GM06990 (cell line): ENCODE measurements at places on chromosomes 16 and 17.

DNA sequence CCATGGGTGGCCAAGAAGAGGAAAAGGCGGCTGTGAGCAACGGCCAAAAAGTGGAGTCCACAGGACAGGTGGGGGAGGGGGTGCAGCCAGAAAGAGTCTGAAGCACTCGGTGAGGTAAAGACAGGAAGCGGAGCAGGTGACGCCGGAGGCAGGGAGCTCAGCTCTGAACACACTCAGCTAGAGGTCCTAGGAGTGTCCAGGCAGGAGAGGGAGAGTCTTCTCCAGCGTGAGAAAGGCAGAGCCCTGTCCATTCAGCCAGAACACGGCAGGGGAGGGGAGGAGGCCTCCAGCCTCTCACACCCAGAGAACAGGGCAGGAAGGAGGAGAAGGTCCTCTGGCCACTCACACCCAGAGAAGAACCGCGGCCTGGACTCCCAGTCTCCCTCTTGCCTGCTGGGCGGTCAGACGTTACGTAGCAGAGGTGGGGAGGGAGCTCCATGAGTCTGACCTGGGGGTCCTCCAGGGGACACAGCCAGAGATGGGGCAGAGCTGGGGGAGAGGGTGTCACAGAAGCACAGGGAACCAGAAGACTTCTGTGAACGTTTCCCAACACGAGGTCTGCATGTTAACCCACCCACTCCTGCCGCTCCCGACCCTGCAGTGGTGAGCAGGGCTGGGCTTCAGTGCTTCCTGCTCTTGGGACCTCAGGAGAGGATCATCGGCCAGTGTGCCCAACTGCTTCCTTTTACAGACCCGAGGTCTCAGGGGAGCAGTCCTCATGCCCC is 89.2 kb downstream of the ABR start:
- no peak for DNase-seq

DNA sequence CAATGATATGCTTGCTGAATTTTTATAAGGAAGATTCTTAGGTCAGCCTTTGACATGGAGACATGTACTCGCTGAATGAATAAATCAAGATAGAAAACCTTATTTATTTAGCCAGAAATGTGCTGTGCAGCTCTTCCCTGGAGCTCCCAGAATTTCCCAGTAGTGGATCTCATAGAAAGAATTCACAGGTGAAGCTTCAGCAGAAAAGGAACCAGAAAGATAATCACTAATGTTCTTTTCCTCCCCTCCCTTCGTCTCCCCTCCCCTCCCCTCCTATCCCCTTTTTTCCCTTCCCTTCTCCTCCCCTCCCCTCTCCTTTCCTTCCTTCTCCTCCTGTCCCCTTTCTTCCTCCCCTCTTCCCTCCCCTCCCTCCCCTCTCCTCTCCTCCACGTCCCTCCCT is 158.2 kb downstream of the MAP2K6 start:
- no peak for DNase-seq

- DNase-seq = no peak
Observed at GRCh38 chr17:65593855-65594845, 32.7 kb upstream of the AXIN2 start.

- peak; percentile 85 for DNase-seq
Observed at GRCh38 chr16:180681-181564, 664 bp downstream of the HBQ1 start.

- DNase-seq = no peak
Observed at GRCh38 chr17:82927311-82927660, 87.5 kb upstream of the ZNF750 start.

GRCh38 chr17:80646328-80646727 is 101.7 kb downstream of the RPTOR start:
- DNase-seq = no peak

GRCh38 chr16:81797443-81797842 is 18.4 kb downstream of the PLCG2 start:
- DNase-seq = peak; percentile 82

DNA sequence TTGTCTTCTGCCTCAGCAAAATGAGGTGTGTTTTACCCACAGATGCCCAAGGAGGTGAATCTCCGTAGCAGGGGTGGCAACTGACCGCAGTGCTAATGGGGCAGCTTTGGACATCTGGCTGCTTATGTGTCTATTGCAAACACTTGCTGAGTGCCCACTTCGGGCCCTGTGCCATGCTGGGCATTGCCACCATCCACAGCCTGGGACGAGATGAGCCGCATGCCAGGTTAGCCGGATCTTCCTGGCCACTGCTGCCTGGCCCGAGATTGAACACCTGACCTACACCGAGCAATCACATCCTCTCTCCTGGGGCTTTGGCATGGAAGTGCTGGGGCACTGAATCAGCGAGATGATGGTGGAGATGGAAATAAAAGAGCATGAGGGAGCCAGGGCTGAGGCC is 238.7 kb downstream of the GSG1L start:
- DNase-seq = no peak

- no peak for DNase-seq
Observed at GRCh38 chr16:74083541-74083940, 213.1 kb upstream of the PSMD7 start.

- no peak for DNase-seq
Observed at GRCh38 chr17:37086334-37086733, 137.6 kb downstream of the AATF start.

GRCh38 chr17:74334393-74335039 is 8.5 kb downstream of the KIF19 start:
- DNase-seq = no peak

DNA sequence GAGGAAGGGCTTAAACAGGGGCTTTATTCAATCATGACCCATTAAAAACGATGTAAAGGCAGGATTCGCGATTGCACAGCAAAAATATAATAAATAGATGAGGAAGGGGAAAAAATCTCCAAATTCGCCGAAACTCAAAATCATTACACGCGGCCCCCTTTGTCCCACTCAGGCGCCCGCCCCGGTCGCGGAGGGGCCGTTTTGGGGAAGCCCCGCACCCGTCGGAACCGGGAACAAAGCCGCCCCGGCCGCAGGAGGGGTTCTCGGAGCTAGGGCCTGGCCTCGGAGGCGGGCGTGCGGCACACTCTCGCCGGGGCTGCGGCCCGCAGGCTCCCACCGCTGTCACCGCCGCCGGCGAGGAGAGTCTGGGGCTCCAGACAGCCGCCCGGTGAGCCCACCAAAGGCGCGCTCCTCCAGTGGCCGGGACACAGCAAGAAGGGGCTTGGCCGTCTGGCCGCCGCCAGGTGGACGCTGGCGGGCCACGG is 521 bp downstream of the C16orf87 start:
- DNase-seq = no peak

DNA sequence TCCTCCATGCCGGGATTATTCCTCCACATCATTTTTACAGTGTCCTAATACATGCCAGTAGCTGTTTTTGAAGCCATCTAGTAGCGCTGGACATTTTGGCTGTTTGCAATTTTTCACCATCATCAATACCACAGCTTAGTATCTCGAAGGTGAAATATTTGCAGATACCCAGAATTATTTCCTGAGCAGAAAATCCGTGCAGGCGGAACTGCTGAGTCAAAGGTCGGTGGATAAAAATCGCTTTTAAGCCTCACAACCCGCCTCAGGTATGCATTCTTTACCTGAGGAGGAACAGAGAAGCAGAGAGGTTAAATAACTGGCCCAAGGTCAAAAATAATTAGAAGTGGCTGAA is 584 bp upstream of the TNRC6A start:
- no peak for DNase-seq

- DNase-seq = no peak
Observed at GRCh38 chr17:67312265-67312664, 54.1 kb downstream of the PSMD12 start.

GRCh38 chr16:60064026-60064425 is 1329.9 kb upstream of the GOT2 start:
- no peak for DNase-seq

- DNase-seq = no peak
Observed at GRCh38 chr16:20944861-20945574, 44.4 kb downstream of the LYRM1 start.

- no peak for DNase-seq
Observed at GRCh38 chr16:5605404-5605803, 507.8 kb upstream of the EEF2KMT start.

- DNase-seq = no peak
Observed at GRCh38 chr17:12342609-12343435, 322.1 kb downstream of the MAP2K4 start.

- DNase-seq = no peak
Observed at GRCh38 chr17:680529-680928, 34.1 kb downstream of the VPS53 start.

DNA sequence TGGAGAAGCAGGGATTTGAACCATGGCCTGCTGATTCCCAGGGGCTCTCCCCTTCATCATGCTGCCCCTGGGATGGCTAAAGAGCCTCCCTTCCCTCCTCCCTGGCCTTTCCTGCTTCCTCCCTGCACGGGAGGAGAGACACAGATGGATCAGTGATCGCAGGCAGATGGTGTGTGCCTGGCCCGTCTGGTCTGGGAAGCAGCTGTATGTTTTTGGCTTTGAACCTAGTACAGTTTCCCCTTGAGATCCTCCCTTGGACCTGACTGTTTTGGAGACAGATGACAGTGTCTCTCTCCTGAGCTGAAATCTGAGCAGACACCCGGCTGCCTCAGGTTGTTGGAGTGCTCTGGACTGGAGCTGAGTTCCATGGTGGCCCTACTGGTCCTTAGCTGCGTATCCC is 29.0 kb upstream of the ATP2C2 start:
- DNase-seq = no peak
